ENCODE measurements at places on chromosomes 13 and 19.

GRCh38 chr19:33398361-33399060, 25.0 kb downstream of the CEBPG start:
- DNase-seq = no peak

DNA sequence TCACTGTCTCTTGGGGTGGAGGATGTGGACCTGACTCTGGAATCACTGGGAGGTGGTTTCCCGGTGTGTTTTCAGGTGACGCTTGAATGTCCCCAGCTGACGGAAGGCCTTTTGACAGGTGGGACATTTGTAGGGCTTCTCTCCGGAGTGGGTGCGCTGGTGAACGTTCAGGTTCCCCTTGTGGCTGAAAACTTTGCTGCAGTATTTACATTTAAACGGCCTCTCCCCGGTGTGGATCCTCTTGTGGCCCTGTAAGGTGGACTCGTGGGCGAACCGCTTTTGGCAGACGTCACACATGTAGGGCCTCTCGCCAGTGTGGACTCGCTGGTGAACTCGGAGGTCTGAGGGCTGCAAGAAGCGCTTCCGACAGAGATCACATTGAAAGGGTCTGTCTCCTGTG, 7.8 kb downstream of the ZSCAN5B start:
- DNase-seq = no peak

GRCh38 chr13:33106656-33107360, 90.6 kb downstream of the KL start:
- DNase-seq = no peak

- DNase-seq = no peak
Measured at GRCh38 chr13:95781016-95781415, 104.1 kb downstream of the DNAJC3 start.

DNA sequence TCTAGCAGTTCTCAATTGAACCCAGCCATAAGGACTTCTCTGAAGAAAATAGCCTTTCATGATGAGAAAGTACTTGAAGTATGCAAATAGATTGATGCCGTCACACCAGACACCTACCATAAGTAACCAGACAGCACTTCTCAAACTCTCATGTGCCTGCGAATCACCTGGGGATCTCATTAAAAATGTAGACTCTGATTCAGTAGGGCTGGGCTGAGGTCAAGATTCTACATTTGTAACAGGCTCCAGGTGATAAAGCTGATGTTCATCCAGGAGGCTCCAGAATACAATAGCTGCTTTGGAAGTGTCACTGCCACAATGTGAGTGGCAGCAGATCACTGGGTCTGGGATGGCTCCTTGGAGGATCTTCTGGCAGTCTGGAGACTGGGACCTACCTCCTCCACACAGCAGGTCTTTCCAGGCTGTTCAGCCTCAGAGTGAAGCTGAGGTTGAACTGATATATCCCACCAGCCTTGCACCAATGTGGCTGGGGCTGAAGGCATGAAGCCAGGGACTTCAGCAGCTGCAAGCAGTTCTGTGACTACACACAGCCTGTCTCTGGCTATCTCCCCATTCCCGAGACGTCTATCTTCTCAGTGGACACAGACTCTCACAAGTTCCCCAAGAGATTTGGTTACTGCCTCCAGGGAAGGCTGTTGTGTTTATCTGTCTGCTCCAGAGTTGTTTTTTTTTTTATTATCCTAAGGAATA, 9.1 kb downstream of the MBNL2 start:
- no peak for DNase-seq

GRCh38 chr13:73429701-73430100, 370.9 kb downstream of the KLF5 start:
- DNase-seq = no peak

DNA sequence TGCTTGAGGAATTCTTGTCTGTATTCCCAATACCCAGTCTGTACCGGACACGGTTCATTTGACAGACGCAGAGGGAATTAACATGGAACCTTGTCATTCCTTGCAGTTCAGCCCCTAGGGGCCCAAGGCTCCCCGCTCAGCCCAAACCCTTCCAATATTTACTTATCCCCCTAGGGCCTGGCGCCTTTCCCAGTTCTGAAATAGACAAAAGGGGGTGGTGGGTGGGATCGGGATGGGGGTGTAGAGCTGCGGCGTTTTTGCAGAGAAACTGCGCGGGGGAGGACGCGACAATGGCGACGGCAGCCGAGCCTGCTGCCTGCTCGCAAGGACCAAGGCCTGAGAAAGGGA, 583 bp downstream of the AKAP8L start:
- no peak for DNase-seq

GRCh38 chr13:24081387-24081786, 79.1 kb upstream of the SPATA13 start:
- no peak for DNase-seq

GRCh38 chr19:4049432-4049831, 17.3 kb downstream of the ZBTB7A start:
- no peak for DNase-seq

DNA sequence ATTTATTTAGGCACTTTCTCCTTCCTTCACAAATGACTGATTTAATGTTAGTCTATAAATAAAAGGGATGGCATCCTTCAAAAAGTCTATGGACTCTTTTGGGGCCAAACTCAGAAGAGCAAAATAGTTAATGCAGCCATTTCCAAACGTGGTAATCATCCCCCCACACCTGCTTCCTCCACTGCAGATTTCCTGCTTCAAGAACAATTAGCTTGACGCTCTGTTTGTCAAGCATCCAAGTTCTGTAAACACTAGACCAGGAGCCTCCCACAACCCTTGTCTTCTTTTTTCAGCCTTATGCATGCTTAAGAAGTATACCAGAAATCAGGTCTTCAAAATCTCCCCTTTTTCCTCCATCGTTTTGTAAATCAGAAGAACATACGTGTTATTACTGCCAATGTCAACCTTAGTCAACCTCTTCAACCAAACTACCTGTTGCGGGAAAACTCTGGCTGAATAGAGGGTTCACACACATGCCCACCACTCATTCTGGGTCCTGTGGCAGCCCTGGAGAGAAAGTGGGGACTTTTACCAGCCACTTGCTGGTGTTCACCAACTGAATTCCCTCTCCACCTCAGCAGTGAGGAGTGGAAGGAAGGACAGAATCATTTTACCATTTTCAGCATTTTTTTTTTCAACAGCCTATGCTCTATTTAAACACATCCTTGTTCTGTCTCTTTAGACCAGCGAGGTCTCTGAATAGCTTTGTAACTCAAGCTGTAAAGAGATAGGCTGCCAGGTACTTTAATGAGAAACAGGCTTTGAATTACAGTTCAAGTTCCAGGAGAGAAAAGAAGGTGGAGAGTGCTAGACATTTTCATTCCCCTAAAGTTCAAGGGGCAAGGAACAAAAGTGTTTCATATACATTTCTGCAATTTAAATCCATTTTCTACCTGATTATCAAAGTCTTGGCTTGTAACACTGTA, 39.1 kb downstream of the EFNB2 start:
- DNase-seq = no peak

GRCh38 chr19:14168259-14168972, 32.0 kb upstream of the ASF1B start:
- DNase-seq = no peak

GRCh38 chr13:46663206-46664037, 110.5 kb downstream of the LRCH1 start:
- no peak for DNase-seq

- no peak for DNase-seq
Measured at GRCh38 chr19:34276614-34277013, 22.3 kb downstream of the GARRE1 start.

- DNase-seq = no peak
Measured at GRCh38 chr13:71685072-71685471, 181.9 kb downstream of the DACH1 start.

DNA sequence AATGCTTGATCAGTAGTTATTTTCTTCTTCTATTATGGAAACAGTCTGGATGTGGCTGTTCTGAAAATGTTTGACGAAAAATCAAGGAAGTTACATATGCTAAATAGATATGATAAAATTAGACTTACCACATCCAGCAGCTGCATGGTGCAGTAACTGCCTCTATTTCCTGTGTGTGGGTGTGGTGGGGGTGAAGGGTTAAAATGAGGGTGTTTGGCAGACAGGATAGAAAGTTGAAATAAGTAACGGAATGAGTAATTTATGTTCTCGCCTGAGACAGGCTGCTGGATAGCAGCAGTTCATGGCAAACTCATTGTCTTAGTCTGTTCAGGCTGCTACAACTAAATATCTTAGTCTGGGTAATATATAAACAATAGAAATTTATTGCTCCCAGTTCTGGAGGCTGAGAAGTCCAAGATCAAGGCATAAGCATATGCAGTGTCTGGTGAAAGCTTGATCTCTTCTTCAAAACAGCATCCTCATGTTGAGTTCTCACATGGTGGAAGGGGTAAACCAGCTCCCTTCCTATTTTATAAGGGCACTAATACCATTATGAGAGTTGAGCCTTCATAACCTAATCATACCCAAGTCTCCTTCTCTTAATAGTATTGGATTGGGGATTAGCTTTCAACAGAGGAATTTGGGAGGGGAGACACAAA, 1248.9 kb downstream of the SLITRK5 start:
- no peak for DNase-seq

DNA sequence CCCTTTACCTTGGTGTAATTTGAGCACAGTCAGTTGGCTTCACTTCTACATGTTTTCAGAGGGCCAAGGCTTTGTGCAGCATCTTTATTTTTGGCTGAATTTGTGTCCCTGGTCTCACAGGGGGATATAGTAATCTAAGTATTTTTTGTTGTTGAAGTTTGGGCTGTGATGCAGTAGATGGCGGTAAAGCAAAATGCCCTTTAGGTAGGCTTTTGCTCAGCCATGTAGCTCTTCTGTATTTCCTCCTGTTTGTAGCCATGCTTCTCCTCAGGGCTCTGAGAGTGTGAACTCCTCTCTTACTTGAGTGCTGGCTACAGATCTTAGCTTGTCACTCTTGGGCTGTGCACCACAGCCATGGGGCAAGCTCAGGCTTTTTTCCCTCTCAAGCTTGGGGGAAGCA, 328.6 kb downstream of the SLITRK5 start:
- no peak for DNase-seq

DNA sequence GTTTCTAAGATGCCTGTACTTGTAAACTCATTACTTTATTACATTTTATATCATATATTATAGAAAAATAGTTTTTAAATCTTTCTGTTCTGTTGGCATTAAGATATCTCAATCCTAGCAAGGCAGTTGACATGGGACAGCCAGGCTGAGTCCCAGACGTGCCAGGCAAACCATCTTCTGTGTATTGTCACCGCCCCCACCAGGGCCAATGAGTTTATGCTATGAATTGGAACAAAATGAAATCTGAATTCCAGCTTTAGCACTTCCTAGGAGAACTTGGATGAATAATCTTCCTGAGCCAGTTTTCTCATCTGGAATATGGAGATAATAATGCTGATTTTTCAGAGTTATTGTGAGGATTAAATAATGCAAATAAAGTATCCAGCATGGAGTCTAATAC, 79.9 kb upstream of the GSX1 start:
- DNase-seq = peak; percentile 62

- no peak for DNase-seq
Measured at GRCh38 chr19:6278740-6279619, 795 bp downstream of the MLLT1 start.

DNA sequence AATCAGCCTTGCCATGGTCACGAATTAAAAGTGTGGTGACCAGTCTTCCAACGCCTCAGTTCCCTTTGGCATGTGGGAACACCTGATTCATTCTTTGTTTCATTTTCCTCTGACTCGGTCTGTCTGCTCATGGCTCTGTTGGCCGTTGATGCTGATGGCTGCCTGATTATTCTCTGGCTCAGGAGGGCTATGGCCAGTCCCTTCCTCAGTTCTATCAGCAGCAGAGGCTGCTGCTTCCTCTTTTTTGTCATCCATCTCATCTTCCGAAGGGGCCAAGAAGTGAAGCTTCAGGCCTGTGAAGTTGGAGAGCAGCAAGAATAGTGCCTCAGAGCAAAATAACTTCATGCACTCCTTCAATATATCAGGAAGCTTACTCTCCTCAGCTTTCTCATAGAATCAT, 9.5 kb upstream of the MLNR start:
- no peak for DNase-seq

GRCh38 chr13:24654741-24655140, 25.5 kb upstream of the ATP12A start:
- DNase-seq = no peak

DNA sequence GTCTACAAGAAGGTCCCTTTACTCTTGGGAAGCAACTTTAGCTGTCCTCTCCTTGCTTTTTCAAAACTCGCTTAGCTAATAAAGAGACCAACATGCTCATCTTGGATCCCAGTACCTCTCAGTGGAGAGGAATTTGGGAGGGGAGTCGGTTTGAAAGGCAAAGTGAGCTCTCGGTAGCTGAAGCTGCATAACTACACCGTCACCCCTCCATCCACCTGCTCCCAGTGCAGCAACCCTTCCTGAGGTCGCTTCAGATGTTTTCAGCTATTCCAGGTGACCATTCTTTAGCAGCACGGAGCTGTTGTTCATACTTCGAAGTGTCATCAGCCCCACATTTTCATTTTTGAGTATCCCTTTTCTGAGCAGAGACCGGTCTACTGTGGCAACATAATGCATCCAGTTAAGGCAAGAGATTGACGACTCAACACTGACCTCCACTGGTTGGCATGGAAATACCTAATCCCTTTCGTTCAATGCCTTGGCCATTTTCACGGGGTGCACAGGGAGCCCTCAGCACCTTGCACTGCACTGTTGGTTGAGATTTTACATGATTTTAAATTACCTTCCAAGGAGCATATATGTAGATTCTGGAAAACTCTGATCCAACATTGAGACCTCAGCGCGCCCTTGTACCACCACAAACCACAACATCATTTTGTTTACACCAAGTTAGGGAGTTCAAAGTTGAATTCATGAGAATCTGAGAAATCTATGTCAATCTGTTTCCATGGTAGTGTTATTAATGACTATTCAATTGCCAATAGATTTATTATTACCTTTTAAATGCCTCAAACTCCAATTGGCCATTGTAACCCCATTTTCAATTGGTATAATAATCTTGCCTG, 42.2 kb downstream of the DLEU7 start:
- DNase-seq = peak; percentile 73

GRCh38 chr13:22195726-22196125, 524.9 kb downstream of the FGF9 start:
- no peak for DNase-seq

GRCh38 chr19:17234911-17235299, 8.9 kb downstream of the OCEL1 start:
- DNase-seq = peak; percentile 80

- no peak for DNase-seq
Measured at GRCh38 chr19:3821156-3821555, 35.0 kb upstream of the MATK start.

DNA sequence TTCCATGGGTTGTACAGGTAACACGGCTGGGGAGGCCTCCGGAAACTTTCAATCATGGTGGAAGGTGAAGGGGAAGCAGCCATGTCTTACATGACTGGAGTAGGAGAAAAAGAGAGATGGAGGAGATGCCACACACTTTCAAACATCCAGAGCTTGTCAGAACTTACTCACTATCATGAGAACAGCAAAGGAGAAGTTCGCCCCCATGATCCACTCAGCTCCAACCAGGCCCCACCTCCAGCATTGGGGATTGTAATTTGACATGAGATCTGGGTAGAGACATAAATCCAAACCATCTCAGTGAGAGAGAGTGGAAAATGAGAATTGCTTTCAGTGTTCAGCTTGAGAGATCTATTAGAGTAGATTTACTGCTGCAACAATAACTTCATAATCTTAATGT, 210.9 kb downstream of the NDFIP2 start:
- no peak for DNase-seq

- no peak for DNase-seq
Measured at GRCh38 chr13:23631311-23632047, 61.3 kb downstream of the TNFRSF19 start.

Measured in CD4-positive, alpha-beta T cell treated with Interleukin-17A for 4 hours (primary cell).